ENCODE measurements at places on chromosomes 13 and 19.

- no peak for DNase-seq
Measured at GRCh38 chr19:28332351-28332750, 880.6 kb downstream of the UQCRFS1 start.

- DNase-seq = peak; percentile 69
Measured at GRCh38 chr19:480016-480855, 16.1 kb upstream of the MADCAM1 start.

GRCh38 chr19:16062789-16063188 is 13.5 kb upstream of the TPM4 start:
- peak; percentile 85 for DNase-seq

DNA sequence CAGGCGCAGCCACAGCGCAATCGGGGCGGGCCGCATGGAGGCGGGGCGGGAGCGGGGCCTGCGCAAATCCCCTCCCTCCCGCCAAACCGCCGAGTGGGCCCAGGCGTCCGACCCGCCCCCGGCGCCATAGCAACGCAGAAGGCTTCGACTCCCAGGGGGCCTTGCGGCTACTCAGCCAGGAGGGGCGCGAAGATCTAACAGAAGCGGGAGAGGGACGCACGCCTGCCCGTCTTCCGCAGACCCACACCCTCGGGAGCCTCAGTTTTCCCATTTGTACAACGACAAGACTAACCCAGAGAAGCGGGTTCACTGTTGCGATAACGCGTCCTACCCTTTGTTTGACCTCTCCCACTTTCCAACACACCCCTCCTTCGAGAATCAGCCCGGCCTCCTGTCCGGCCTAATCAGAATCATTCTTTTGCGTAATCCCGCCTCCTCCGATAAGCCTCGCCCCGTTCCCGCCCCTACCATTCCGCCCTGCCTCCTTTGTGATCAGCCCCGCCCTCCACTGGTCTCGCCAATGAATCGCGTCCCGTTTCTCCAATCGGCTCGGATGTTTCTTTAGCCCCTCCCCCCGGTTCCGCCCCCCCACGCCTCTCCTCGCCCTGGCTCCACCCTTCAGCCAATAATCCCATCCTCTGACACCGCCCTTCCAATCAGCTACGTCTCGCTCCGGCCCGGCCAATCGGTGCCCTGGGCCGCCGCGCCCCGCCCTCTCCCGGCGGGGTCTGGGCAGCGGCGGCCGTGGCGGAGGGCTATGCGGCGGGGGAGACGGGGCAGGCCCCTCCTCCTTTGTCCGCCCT is at the start of gene PCSK4:
PCSK4 (minus strand) TSS at position 40 of the 803 bp plus-strand sequence; CDS start at position 36, 4 bp downstream.
- DNase-seq = peak; percentile 100

DNA sequence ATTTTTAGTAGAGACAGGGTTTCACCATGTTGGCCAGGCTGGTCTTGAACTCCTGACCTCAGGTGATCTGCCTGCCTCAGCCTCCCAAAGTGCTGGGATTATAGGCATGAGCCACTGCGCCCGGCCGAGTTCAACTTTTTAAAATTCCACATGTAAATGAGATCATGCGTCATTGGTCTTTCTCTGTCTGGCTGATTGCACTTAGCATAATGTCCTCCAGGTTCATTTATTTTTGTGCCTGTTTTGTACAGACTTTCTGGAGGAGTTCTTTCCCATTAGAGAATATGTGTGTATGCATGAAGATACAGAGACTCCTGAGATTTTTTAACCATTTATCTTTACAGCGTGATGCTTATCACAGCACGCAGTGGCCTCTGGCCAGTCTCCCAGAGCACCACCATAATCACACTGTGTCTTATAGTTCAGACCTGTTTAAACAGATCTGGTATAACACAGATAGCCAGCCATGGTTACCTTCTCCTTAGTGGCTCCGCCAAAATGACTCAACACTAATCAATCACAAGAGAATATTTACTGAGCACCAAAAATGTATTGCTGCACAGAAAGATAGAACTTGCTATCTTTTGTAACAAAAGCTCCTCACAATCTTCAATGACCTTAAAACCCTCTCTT is 11.4 kb upstream of the STARD13 start:
- DNase-seq = no peak

GRCh38 chr19:57037556-57037955 is 82.2 kb upstream of the USP29 start:
- no peak for DNase-seq

- no peak for DNase-seq
Measured at GRCh38 chr13:27280841-27281240, 10.2 kb downstream of the RASL11A start.

DNA sequence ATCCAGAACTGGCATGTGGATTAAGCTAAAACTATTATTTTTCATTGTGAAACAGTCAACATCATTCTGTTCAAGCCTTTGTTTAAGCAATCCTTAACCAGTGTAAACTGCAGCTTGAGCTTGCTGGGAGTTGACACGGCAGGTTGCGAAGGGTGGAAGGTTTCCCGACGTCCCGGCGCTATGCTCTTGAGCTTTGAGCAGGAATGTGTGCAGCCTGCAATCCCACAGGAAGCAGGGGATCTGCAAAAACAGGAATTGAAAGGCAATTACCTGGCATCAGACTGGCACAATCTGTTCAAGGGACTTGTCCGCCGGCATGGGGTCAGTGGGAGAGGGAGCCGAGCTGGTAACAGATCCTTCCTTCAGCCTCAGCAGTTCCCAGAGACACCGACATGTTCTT is 586.7 kb upstream of the SGCG start:
- DNase-seq = no peak

GRCh38 chr13:81377921-81378320 is 1037.0 kb upstream of the SPRY2 start:
- no peak for DNase-seq

DNA sequence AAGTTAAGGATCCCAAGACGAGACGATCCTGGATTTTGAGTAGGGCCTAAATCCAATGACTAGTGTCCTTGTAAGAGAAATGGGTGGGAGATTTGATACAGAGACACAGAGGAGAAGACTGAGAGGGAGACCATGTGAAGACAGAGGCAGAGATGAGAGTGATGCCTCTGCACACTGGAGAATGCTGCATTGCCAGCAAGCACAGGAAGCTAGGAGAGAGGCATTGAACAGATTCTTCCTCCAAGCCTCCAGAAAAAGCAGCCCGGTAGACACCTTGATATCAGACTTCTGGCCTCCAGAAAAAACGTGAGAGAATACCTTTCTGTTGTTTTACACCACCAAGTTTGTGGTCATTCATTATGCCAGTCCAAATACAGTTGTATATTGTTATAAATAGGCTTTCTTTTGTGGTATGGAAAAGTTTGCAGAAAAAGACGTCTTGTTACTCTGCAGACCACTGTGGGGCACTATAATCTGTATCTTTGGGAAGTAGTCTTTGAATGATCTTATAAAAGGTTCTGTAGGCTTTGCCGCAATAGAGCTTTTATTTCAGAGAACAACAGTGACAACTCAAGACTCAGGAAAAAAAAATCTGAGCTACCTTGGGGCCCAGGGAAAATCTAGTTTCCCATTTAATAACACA is 17.9 kb upstream of the RFC3 start:
- no peak for DNase-seq

- DNase-seq = no peak
Measured at GRCh38 chr13:37011002-37011401, 10.4 kb downstream of the EXOSC8 start.

DNA sequence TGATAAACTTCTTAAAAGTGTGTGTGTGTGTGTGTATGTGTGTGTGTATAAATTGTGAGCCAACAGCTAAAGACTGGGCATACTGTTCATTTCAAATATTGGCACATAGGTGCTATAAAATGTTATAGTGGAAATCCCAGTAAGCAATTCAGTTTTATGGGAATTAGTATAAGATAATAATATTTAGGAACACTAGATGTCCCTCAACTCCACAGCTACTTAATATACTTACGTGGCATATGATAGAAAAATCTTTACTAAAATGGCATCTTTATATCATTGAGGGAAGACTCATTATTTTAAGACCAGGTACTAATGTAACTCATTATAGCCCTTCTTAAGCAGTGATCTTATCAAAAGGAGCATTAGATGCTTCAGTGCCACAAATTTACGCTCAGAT is 266.2 kb downstream of the MAB21L1 start:
- no peak for DNase-seq

DNA sequence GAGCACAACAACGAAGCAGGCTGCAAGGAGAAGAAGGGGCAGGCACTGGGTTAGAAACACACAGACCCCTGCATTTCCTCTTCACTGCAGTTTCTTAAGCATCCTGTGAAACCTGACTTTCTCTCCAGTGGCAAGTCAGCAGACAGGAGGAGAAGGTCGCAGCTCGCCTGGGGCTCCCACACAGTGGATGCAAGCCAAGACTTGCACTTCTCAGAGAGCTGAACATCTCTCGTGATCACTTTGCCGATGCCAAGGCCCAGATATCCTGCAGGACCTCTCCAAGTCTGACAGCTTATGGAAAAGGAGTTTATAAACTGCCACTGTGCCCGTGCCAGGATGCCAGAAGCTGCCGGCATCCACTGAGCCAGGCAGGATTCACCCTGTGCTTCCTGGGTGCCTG is 18.4 kb downstream of the TMEM272 start:
- peak; percentile 47 for DNase-seq

GRCh38 chr13:78602561-78603239 is 652 bp downstream of the POU4F1 start:
- no peak for DNase-seq

GRCh38 chr13:113320226-113320875 is 23.3 kb downstream of the LAMP1 start:
- no peak for DNase-seq

- no peak for DNase-seq
Measured at GRCh38 chr13:97768134-97768533, 185.3 kb upstream of the IPO5 start.

- peak; percentile 7 for DNase-seq
Measured at GRCh38 chr13:113849981-113850721, 13.7 kb downstream of the GAS6 start.

DNA sequence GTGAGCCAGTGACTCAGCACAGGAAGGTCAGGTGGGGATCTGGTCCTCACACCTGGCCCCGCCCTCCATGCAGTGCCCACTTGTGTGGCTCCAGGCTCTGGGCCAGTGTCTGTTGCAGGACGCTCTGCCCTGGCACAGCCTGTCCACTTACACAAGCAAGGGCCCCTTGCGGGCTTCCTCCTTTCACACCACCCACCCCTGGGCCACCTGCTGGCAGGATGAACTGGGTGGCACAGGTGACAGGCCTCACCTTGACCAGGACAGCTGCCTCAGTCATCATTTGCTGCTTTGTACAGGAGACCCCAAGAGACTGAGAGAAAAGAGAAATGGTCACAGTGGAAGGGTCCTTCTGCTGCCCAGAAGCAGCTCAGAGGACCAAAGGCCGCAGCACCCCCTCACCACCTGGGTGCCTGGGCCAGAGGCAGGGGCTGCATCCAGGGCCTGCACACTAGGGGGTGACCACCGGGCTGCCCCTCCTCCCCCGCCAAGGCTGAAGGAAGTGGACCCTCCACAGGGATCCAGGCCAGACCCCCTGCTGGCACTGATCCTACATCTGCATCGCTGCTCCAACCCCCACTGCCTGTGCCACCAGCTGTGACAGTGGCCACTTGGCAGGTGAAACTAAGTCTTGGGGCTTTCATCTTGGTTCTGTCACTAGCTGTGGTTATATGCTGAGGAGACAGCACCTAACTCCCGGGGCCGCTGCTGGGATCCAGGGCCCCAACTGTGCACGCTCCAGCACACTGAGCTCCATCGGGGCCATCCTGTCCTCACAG is 110.3 kb downstream of the TUBA3C start:
- no peak for DNase-seq

- DNase-seq = no peak
Measured at GRCh38 chr19:50036908-50037307, 11.1 kb downstream of the ZNF473 start.

DNA sequence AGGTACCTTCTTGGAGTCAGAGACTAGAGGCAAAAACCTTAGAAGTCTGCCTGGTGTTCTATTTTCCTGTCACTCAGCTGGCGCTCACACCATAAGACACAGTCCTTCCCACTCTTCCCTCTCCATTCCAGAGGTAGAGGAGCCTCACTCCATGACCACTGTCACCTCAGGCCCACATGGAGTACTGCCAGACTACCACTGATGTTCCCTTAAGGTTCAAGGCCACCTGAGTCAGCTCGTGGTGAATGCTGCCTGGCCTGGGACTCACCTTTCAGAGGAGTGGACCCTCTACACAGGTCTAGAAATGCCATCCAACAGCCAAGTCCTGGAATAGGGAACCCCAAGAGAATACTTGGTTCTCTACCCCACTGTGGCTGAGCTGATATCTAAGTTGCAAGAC is 29.9 kb downstream of the RGCC start:
- DNase-seq = no peak

- no peak for DNase-seq
Measured at GRCh38 chr19:46550684-46551083, 50.4 kb upstream of the CALM3 start.

DNA sequence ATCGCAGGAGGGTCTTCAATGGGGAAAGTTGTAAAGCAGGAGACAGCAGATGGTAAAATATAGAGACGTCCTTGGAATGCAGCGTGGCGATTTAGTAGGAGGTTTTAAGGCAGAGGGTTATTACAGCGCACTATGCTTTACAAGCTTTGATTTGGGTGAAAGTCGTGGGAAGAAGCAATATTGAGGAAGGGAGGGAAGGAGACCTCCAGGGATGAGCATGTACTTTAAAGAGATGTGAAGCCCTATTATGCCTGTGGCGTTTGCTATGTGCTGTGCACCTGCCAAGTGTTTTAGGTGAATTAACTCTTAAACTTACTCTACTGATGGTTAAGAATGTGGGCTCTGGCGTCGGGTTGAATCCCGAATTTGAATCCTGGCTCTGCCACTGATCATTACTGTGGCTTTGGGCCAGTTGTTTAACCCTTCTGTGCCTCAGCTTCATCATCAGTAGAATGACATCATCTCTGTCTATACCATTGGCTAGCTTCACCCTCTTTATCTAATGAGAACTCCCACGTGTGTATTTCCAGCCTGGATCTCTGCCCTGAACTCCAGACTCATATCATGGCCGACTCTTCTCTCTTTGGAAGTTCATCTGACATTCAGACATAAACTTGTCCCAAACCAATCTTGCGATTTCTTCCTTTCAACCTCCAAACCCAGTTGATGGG is 583 bp downstream of the CCDC61 start:
- DNase-seq = no peak

GRCh38 chr19:56840451-56841192 is at the start of the genes PEG3 and ZIM2:
PEG3 (minus strand) TSS chr19:56840726; CDS start chr19:56824655, 16,071 bp downstream.
ZIM2 (minus strand) TSS chr19:56840726; CDS start chr19:56824277, 16,449 bp downstream.
- no peak for DNase-seq

GRCh38 chr19:45900738-45901431 is 1.5 kb downstream of the MYPOP start:
- DNase-seq = no peak

- DNase-seq = no peak
Measured at GRCh38 chr19:29819986-29820385, 8.2 kb downstream of the CCNE1 start.

GRCh38 chr13:46213242-46213641 is 1.5 kb downstream of the LRRC63 start:
- DNase-seq = no peak

GRCh38 chr19:17676295-17676694 is 11.9 kb downstream of the UNC13A start:
- DNase-seq = no peak

DNA sequence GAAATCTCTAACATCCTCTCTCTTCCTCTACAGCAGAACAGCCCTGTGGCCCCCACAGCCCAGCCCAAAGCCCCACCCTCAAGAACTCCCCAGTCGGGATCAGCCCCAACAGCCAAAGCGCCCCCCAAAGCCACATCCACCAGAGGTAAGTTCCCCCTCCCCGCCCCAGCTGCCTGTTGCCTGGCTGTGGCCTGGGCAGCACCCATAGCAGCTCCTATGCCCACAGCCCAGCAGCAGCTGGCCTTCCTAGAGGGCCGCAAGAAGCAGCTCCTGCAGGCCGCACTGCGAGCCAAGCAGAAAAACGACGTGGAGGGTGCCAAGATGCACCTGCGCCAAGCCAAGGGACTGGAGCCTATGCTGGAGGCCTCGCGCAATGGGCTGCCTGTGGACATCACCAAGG is 14.5 kb downstream of the CC2D1A start:
- no peak for DNase-seq

- no peak for DNase-seq
Measured at GRCh38 chr19:35628264-35628564, 622 bp upstream of the RBM42 start.

Data from activated T-cell treated with anti-CD3 and anti-CD28 coated beads, Interleukin-2, amount 50 U/mL, for 48 hours (primary cell).